Ascending aorta (tissue), 2 donors: ENCODE measurements at places on chromosomes 11 and 22.
A peak's percentile ranks its signal among the peaks of the same experiment; 100 is the strongest.

GRCh38 chr11:111245425-111245824 is at the start of gene POU2AF2:
POU2AF2 (plus strand) TSS chr11:111245725; CDS start chr11:111245854, 129 bp downstream.
- DNase-seq: no peak

DNA sequence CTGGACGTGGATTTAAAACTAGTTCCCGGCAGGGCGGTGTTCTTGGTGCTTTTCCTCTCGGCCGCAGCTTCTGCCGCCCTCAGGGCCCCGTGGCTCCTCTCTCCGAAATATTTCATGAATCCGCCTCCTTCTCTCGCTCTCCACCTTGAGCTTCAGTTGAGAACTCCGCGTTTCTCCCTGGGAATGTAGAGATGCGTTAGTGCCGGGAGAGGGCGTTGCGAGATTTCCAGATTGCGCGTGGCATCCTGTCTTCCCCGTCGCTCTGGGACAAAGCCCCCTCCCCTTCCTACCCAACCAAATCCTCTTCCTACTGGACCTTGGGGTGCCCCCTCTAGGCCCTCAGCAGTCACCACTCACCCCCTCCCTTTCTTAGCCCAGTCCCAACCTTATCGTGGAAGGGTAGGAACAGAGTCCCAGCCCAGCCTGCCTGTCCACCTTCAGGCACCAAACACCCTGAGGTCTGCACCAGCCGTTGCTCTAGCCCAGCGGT is 15.5 kb upstream of the RAC2 start:
- no peak for DNase-seq

GRCh38 chr11:110903830-110904229 is 191.6 kb upstream of the ARHGAP20 start:
- DNase-seq: no peak

- peak; percentile 5 for DNase-seq
Observed at GRCh38 chr22:46077669-46078099, 72.6 kb upstream of the PPARA start.

GRCh38 chr11:102473543-102473942 is 21.0 kb upstream of the TMEM123 start:
- DNase-seq: no peak
